ENCODE measurements at places on chromosomes 13 and 19. TPM values are rescaled to one million over a fixed set of nuclear protein-coding genes. Genes with fewer than 3 reads are reported as not detected.
A peak's percentile ranks its signal among the peaks of the same experiment; 100 is the strongest.

ITGBL1 gene
- total RNA-seq, result 462 TPM

MAG gene
- not detected for total RNA-seq

OR7C1 gene
- total RNA-seq, result not detected

NCR1 gene
- total RNA-seq, result not detected

ZNF418 gene
- 2.8 TPM for total RNA-seq

DNA sequence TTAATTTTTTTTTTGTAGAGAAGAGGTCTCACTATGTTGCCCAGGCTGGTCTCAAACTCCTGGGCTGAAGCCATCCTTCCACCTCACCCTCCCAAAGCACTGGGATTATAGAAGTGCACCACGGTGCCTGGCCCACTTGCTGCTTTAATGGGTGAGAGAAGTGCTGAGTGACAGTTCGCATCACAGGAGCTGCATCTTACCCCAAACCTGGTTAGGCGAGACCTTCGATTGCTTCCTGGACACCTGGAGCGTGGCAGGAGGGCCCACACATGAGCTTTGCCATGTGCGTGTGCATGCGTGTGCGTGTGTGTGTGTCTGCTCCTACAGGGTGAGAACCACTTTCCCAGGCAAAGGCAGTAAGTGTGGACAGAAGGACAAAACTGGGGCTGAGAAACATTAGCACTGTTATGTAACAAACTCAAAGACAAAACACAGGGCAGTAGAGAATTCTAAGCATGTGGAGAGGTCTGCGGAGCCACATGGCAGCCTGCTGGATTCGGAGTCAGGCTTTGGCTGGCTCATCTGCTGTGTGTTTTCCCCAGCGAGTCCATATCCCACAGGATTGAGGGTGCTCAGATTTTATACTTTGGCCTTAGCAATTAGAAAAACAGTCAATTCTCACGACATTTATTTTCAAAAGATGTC, 11.7 kb upstream of the MTIF3 start:
- H3K27ac ChIP-seq, result no peak overlapping the region
- DNase-seq, result peak; percentile 30
- H3K4me3 ChIP-seq, result no peak overlapping the region
- H3K27me3 ChIP-seq, result 0 out of 2 replicates have a peak, but pooled peaks cover 3% of the 10 kb centered on the region
- no peaks in the 10 kb centered on the region for H3K36me3 ChIP-seq

DNA sequence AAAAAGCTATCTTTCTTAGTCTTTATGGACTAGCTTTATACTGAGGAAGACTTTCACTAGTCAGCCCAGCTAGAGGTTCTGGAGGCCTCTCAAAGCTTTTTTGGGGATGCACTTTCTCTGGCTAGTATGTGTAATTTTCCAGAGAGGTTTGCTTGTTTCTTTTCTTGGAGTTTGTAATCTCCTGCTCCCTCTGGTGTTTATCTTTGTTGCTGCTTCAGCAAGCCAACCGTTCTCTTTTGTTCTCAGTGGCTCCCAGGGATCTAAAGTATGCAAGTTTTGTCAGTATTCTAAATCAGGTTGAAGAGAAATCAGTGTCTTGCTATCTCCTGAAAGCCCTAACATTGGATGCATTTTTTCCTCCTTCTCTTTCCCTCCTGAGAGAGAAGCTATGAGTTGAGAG, 121.1 kb upstream of the MYO16 start:
- no peak overlapping the region for H3K4me3 ChIP-seq
- DNase-seq, result peak; percentile 15
- H3K36me3 ChIP-seq, result no peaks in the 10 kb centered on the region
- H3K4me1 ChIP-seq, result no peaks in the 10 kb centered on the region
- no peaks in the 10 kb centered on the region for H3K27me3 ChIP-seq

DNA sequence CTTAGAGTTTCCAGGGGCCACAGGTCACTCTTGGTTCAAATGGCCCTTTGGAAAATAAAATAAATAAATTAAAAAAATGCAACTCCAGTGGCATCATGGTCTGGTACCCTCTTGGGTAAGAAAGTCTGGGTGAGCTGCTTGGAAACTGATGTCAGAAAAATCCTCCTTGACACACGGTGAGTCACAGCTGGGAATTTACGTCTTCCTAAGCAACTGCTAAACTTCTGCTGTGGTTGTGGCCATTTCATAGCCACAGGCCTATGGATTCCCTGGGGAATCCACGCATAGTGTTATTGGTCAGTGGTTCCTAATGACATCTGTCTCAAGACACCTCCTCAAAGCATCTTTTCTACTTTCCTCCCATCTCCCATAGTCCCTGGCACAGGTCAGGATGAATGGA, 220.8 kb downstream of the COG6 start:
- no peaks in the 10 kb centered on the region for H3K4me1 ChIP-seq
- H3K4me3 ChIP-seq, result no peak overlapping the region

DNA sequence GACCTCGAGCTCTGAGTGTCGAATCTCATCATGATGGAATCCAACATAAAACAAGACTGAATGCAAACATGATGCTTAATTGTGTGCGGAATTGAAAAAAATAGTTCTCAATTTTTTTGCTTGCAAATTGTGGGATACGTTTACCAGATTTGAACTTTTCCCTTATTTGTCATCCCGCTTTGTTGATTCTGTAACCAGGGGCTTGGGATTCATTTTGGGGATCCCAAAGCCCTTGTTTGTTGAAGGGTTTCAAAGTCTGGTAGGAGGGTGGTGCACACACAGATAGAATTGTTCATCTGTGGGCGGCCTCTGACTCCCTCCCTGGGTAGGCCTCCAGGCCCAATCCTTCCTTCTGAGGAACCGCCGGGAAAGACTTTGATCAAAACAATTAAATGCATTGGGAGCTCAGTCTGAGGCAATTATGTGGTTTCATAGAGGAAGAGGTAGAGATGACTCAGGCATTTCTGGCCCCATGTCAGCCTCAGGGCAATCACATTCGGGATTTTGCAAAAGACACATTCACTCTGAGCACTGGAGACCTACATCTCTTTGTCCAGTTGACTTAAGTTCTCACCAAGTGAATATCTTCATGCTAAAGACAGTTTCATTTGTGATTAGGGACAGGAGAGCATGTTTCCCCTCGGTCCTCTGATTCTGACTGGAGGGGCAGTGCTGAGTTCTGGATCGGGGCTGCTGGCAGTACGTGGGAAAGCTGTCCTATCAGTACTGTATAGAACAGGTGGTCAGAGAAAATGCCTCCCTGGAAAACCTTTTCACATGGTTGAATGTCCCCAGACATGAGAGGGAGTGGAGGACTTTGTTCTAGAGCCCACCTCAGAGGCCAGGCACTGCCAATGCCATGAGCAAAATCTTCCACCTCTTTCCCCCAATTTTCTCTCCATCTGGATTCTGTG, 27.8 kb upstream of the IGFL4 start:
- H3K36me3 ChIP-seq, result no peaks in the 10 kb centered on the region
- no peak overlapping the region for H3K4me3 ChIP-seq
- H3K27ac ChIP-seq, result no peak overlapping the region
- DNase-seq, result peak; percentile 93
- peaks cover 39% of the 10 kb centered on the region for H3K4me1 ChIP-seq
- peaks cover 37% of the 10 kb centered on the region for H3K27me3 ChIP-seq

DNA sequence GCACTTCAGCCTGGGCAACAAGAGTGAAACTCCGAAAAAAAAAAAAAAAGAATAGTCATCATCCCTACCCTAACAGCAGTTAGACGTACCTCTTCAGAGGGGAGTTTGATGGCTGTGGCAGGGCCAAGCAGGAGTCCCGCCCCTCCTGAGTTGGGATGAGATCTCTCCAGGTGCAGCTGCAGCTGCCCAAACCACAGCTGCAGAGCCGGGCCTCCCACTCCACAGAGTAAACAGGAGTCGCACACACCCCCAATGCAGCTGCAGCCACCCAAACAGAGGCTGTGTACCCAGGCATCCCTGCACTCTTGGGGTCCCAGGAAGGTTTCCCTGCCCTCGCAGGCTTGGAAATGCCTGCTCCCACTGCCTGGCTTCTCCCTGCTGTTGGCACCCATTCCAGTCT, 17.4 kb upstream of the MLLT1 start:
- H3K27me3 ChIP-seq, result no peaks in the 10 kb centered on the region
- no peaks in the 10 kb centered on the region for H3K4me1 ChIP-seq
- no peaks in the 10 kb centered on the region for H3K36me3 ChIP-seq
- H3K27ac ChIP-seq, result no peak overlapping the region

DNA sequence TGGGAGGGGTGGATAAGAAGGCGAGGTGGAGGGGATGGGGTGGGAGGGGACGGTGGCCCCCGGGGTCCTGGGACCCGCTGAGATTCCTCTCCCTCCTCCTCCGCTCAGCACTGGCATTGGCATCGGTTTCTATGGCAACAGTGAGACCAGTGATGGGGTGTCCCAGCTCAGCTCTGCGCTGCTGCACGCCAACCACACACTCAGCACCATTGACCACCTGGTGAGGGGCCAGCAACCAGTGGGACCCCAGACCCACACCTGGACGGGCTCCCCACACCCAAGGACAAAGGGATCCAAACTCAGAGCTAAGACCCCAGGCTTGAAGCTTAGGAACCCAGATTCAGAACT, 5.9 kb downstream of the TTYH1 start:
- no peaks in the 10 kb centered on the region for H3K4me1 ChIP-seq
- H3K36me3 ChIP-seq, result no peaks in the 10 kb centered on the region
- no peak overlapping the region for H3K27ac ChIP-seq
- no peak for DNase-seq
- H3K4me3 ChIP-seq, result no peak overlapping the region

GRCh38 chr13:23626700-23627099, 56.5 kb downstream of the TNFRSF19 start:
- no peaks in the 10 kb centered on the region for H3K27me3 ChIP-seq
- no peak overlapping the region for H3K4me3 ChIP-seq
- no peaks in the 10 kb centered on the region for H3K36me3 ChIP-seq
- no peak for DNase-seq

- DNase-seq, result no peak
- no peak overlapping the region for H3K27ac ChIP-seq
- H3K4me1 ChIP-seq, result no peaks in the 10 kb centered on the region
- no peaks in the 10 kb centered on the region for H3K36me3 ChIP-seq
- H3K4me3 ChIP-seq, result no peak overlapping the region
These were observed 386.5 kb upstream of the SPRY2 start for GRCh38 chr13:80727321-80727975.

DNA sequence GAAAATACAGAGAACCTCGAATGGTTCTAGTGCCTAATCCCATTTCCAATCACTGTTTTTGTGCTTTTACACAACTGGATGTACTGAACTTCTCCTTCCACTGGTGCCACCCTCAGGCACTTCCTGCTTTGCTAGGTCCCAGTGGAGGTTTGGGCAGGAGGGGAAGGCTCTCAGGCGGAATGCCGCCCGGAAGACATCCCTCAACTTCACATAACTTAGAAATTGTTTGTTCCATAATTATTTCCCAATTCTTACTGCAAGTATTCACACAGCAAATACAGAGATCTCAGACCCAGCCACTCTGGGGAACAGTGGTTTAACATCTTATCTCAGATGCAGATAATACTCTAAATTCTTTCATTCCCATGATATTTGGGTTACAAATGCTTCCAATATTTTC, 195.7 kb upstream of the IPO5 start:
- DNase-seq, result no peak
- H3K4me1 ChIP-seq, result no peaks in the 10 kb centered on the region
- H3K36me3 ChIP-seq, result no peaks in the 10 kb centered on the region
- H3K27me3 ChIP-seq, result no peaks in the 10 kb centered on the region

GRCh38 chr13:61905054-61905453, 489.4 kb upstream of the PCDH20 start:
- no peaks in the 10 kb centered on the region for H3K4me1 ChIP-seq
- H3K27ac ChIP-seq, result no peak overlapping the region
- no peaks in the 10 kb centered on the region for H3K36me3 ChIP-seq
- H3K4me3 ChIP-seq, result no peak overlapping the region
- H3K27me3 ChIP-seq, result no peaks in the 10 kb centered on the region

GRCh38 chr13:65499256-65499655, 1730.9 kb downstream of the PCDH9 start:
- H3K4me3 ChIP-seq, result no peak overlapping the region
- H3K36me3 ChIP-seq, result no peaks in the 10 kb centered on the region
- H3K27me3 ChIP-seq, result no peaks in the 10 kb centered on the region
- DNase-seq, result no peak

DNA sequence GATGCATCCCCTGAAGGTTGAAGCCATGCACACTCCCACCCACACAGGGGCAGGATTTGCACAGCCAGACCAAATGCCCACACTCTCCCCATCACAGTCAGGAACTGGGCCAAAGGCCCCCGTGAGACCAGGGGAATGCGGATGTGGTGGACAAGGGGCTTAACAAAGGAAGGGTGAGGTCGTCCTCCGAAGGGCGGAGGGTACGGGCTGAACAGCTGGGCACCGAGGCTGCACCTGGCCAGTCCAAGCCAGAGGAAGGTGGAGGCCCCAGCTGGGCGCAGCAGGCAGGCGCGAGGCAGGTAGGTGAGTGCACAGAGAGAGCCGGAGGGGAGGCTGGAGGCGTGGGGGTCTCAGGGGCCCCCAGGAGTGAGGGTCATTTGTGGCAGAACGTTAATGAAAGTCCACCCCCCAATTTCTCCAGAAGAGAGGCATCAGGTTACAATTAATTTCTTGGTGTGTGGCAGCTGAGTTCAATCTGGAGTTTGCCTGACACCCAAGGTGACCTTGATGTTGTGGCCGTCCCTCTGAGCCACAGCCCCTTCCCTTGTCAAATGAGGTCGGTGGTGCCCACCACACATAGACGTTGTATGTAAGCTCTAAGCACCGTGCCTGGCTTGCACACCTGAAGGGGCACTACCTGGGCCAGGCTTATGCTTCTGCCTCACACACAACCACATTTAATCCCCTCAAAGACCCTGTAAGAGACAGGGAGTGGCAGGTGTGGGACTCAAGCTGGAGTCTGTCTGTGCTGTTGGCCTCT, 2.9 kb downstream of the KLK15 start:
- no peaks in the 10 kb centered on the region for H3K36me3 ChIP-seq
- H3K27me3 ChIP-seq, result peaks cover 6% of the 10 kb centered on the region
- no peak overlapping the region for H3K27ac ChIP-seq
- H3K4me3 ChIP-seq, result no peak overlapping the region
- DNase-seq, result no peak

DNA sequence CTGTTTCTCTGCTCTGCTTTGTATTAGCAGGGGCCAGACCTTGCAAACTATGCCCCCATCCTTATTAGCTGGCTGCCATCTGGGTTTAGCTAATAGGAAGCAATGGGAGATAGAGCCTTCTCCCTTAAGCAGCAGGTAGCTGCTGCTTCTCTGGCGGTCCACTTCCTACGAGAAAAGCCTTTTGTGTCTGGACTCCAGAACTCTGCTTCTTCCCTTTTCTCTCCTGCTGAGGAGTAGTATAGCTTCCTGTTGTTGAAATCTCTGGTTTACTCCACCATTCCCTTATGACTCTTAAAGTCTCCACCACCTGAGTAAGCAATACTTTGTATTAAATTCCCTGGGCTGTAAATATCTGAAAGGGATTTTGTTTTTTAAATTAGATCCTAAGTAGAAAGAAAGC, 147.1 kb downstream of the DNAJC15 start:
- no peaks in the 10 kb centered on the region for H3K4me1 ChIP-seq
- no peak overlapping the region for H3K4me3 ChIP-seq
- no peaks in the 10 kb centered on the region for H3K27me3 ChIP-seq
- H3K36me3 ChIP-seq, result no peaks in the 10 kb centered on the region

- no peak overlapping the region for H3K4me3 ChIP-seq
- DNase-seq, result no peak
- H3K36me3 ChIP-seq, result no peaks in the 10 kb centered on the region
- no peak overlapping the region for H3K27ac ChIP-seq
- no peaks in the 10 kb centered on the region for H3K27me3 ChIP-seq
These were observed 3.3 kb downstream of the SIX5 start for GRCh38 chr19:45765702-45766295.

- H3K4me3 ChIP-seq, result no peak overlapping the region
- H3K27ac ChIP-seq, result no peak overlapping the region
- H3K27me3 ChIP-seq, result no peaks in the 10 kb centered on the region
- H3K4me1 ChIP-seq, result no peaks in the 10 kb centered on the region
- no peaks in the 10 kb centered on the region for H3K36me3 ChIP-seq
These were observed 170.0 kb upstream of the SLC10A2 start for GRCh38 chr13:103236213-103236612.

- no peak overlapping the region for H3K27ac ChIP-seq
- no peak overlapping the region for H3K4me3 ChIP-seq
- DNase-seq, result no peak
- H3K4me1 ChIP-seq, result no peaks in the 10 kb centered on the region
- no peaks in the 10 kb centered on the region for H3K36me3 ChIP-seq
These were observed 5.6 kb upstream of the LRRC63 start for GRCh38 chr13:46206143-46206542.
